ENCODE measurements at places on chromosomes 5 and 9. TPM values are rescaled to one million over a fixed set of nuclear protein-coding genes. Genes with fewer than 3 reads are reported as not detected.

IL5 gene
- not detected for total RNA-seq

PCSK5 gene
- total RNA-seq: 4.2 TPM

FOXD4 gene
- total RNA-seq: 0.26 TPM

PCDHA6 gene
- not detected for total RNA-seq

PCDHGA6 gene
- under 0.01 TPM for total RNA-seq

SKP1 gene
- total RNA-seq: 293 TPM

CNTLN gene
- 0.79 TPM for total RNA-seq

CEP78 gene
- total RNA-seq: 7.4 TPM

SLC27A6 gene
- total RNA-seq: 0.13 TPM

ARHGEF37 gene
- 29.1 TPM for total RNA-seq

IL17B gene
- total RNA-seq: not detected

LCN15 gene
- total RNA-seq: not detected

MCC gene
- 47.4 TPM for total RNA-seq

UHRF2 gene
- total RNA-seq: 49.5 TPM

SLC45A2 gene
- total RNA-seq: not detected

GDA gene
- 1.8 TPM for total RNA-seq

BNC2 gene
- total RNA-seq: under 0.01 TPM
